ENCODE measurements at places on chromosomes 13 and 19. TPM values are rescaled to one million over a fixed set of nuclear protein-coding genes. Genes with fewer than 3 reads are reported as not detected.

Gene FBXO27
- 2.2 TPM for total RNA-seq

Gene C3
- 19.1 TPM for total RNA-seq

Gene PLPPR3
- total RNA-seq, result not detected

Gene CBY2
- not detected for total RNA-seq

Gene CADM4
- 0.59 TPM for total RNA-seq

Data from subcutaneous preadipocyte (primary cell).